ENCODE measurements at places on chromosomes 2 and 18. TPM values are rescaled to one million over a fixed set of nuclear protein-coding genes. Genes with fewer than 3 reads are reported as not detected.

- no peak for DNase-seq
These were observed 102.9 kb downstream of the CABLES1 start for GRCh38 chr18:23238152-23238531.

DNA sequence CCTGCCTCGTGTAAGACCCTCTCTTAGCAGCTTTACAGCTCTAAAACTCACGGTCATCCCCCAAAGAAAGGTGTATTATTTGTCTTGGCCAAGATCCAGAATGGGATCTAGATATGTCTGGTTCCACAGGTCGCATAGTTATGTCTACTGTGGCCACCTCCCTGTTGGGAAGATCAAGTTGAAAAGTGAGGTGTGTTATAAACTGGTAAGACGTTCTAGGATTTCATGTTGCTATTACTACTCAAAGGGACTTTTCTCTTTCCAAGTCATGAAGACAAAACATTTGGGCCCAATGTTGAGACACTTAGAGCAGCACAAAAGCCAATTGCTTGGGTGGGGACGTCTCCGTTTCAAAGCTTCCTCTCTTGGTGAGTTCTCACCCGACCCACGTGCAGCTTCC, 766.0 kb downstream of the RNF144A start:
- DNase-seq: no peak

MBD5 gene
- polyA plus RNA-seq: 19.2 TPM

DNA sequence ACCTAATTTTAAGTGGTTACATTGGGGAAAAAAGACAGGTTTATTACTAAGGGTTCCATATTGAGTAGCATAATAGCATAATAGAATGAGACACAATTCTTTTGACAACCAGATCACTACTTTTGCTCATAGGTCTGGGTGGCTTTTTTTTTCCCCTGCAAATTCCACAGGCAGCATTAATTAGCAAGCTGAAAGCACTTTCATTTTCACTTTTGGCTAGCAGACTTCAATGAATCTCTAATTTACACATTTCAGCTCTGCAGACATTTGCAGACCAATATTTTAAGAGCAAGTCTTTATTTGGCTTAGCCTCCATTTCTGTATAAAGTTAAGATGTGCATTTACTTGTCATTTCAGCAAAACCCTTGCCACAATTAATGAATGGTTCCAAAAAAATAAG, 185.5 kb downstream of the NOL4 start:
- DNase-seq: no peak

GRCh38 chr2:151302879-151303278, 13.4 kb upstream of the NMI start:
- no peak for DNase-seq

GRCh38 chr2:97952357-97952756, 43.4 kb downstream of the TMEM131 start:
- DNase-seq: no peak

GRCh38 chr18:72869226-72870185, 1.7 kb upstream of the NETO1 start:
- DNase-seq: no peak

GRCh38 chr2:109370399-109371035, 241.5 kb downstream of the SH3RF3 start:
- no peak for DNase-seq

GRCh38 chr2:232479341-232480200, 8.1 kb downstream of the ECEL1 start:
- no peak for DNase-seq

GRP gene
- polyA plus RNA-seq: not detected

TXNDC2 gene
- polyA plus RNA-seq: 0.05 TPM

OR6B2 gene
- not detected for polyA plus RNA-seq

DNA sequence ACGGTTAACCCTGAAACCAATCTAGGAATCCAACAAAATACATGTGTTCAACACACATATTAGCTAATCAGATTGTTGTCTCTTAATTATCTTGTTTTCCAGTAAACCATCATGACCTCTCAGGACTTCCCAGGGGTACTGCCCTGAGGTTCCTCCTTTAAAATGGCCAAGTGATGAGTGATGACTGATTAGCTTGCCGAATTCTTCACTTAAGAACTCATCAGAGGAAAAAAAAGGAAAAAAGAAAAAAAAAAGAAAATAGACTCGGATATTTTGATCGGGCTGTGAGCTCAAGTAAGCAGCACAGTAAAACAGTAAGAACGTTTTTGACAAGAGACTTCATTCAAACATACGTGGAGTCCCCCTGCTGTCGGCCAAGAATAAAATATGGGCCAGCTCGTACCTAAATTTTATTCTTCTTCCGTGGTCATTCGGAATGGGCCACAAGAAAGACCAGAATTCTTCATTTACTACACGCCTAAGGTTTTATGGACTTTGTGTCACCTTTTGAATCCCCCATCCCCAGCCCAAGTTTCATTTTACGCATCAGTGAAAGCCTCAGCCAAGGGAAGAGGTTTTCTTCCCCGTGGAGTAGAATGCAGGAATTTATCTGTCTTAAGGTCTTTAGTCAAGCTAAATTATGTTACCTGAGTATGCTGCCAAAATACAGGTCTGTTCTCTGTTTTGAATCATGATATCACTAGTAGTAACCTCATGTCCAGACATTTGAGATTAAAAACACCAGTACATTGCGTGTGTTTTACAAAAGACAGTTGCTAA, 40.5 kb downstream of the COLEC12 start:
- DNase-seq: no peak

PROC gene
- 0.46 TPM for polyA plus RNA-seq

DNA sequence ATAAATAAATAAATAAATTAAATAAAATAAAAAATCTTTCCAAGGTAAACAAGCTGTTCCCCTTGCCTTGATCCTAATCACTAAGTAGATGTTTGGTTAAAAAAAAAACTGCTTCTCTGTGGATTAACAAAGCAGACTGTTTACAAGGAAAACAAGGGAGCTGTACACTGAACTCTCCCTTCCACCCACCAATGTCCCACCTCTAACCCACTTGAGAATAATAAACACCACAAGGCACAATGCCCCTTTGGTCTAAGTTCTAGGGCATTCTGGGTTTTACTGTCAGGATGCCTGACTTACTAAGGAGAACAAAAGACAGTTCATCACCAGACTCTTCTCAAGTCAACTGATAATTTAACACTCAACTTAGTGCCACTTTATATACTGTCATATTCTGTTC, 83.5 kb downstream of the NCKAP1 start:
- DNase-seq: no peak

DNA sequence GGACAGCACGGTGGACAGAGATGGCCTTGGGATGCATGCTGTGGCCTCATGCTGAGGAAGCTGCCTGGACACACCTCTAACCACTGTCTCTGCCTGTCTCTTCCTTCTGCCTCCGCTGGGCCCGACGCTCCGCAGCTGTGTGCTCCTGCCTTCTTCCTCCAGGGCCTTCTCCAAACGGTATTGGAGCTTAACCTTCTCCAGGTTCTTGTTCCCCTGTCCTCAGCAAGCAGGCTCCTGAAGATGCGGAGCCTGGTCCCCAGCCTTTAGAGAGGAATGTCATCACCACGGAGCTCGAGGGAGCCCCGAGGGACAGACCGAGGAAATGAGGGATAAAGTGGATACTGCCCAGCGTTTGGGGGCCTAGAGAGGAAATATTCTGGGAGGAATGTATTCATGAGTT, 155.1 kb downstream of the DYSF start:
- DNase-seq: no peak

GRCh38 chr2:151729415-151729811, 4.9 kb downstream of the NEB start:
- DNase-seq: no peak

DNA sequence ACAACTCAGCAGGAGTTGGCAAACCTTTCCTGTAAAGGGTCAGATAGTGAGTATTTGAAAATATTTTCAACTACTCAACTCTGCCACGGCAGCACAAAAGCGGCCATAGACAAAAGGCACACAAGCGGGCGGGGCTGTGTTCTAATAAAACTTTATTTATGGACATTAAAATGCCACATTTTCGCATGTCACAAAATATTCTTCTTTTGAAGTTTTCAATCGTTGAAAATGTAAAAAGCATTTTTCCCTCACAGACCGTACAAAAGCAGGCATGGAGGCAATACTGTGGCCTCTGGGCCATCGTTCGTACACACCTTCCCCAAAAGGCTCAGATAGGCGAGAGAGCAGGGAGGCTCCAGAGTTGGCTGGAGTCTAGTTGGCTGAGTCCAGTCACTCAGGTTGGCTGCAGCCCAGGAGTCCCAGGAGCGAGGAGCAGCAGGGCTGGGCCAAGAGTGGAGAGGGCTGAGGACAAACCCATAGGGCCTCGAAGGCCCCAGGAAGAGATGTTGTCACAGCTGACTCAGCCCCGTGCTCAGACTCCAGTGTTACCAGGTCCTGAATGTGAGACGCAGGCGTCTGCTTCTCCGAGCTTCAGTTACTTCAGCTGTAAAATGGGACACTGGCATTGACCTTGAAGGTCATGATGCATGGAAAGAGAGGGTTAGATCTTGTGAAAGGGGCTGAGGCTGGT, 42.5 kb downstream of the SDC1 start:
- DNase-seq: no peak

Data from forelimb muscle (tissue), 1 donor.